ENCODE measurements at places on chromosomes 7 and 10.

- no peak for DNase-seq
Observed at GRCh38 chr10:130858626-130859025, 452.9 kb downstream of the TCERG1L start.

DNA sequence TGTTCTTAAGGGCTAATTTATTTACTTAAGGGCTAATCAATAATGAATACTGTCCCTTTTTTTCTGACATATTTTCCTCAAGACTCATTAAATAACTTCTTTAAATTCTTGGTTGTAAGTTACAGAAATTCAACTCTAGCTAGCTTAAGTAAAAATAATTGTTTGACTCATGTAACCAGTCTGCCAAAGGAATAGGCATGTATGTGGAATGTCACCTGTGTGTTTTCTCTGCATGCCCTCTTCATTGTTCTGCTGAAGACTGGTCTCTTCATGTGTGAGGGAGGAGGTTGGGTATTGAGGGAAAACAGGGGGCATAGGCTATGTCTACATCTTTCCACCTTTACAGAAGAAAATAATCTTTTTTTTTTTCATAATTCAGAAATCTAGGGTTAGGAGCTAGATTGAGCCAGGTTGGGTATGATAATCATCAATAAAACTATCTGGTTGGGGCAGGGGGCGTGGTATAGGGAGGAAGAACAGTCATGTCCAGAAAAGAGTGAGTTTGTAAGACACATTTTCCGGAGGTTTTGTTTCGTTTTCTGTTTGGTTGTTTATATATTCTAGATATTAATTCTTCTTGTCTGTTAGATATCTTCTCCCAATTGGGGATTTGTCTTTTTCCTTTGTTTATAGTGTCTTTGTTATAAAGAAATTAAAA lies 37.9 kb downstream of the EXOC4 start:
- no peak for DNase-seq

- no peak for DNase-seq
Observed at GRCh38 chr7:50446542-50446960, 3.6 kb downstream of the FIGNL1 start.

DNA sequence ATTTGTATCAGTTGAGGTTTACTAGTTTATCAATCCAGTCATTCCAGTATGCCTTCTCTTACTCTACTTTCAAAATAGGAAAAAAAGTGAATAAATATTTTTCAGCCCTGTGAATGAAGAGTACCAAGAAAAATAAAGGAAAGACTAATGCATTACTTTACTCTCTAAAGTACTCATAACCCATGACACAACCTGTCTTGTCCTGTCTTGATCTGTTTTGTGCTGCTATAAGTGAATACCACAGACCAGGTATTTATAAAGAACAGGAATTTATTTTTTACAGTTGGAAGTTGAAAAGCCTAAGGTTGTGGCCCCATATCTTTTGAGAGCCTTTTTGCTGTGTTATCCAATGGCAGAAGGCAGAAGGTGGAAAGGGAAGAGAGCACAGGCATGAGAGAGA lies 194.6 kb upstream of the DKK1 start:
- DNase-seq: no peak

- DNase-seq: no peak
Observed at GRCh38 chr7:11623093-11623678, 208.8 kb downstream of the THSD7A start.

- no peak for DNase-seq
Observed at GRCh38 chr10:14382022-14382421, 51.3 kb upstream of the FRMD4A start.

DNA sequence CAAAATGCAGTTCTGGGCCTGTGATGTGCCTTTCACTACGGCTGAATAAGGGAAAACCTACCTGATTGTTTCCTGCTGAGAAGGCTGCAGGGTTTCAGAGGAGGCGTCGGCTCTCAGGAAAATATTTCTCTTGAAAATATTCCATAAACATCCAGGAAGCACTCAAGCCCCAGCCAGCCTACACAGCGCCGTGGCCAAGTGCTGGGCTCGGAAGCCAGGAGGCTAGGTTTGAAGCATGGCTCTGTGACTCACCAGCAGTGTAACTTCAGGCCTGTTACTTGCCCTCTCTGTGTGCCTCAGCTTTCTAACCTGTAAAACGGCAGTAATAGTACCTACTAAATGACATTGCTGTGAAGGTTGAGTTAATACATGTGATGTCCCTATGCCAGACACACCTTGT lies 399.1 kb downstream of the GATA3 start:
- DNase-seq: no peak

DNA sequence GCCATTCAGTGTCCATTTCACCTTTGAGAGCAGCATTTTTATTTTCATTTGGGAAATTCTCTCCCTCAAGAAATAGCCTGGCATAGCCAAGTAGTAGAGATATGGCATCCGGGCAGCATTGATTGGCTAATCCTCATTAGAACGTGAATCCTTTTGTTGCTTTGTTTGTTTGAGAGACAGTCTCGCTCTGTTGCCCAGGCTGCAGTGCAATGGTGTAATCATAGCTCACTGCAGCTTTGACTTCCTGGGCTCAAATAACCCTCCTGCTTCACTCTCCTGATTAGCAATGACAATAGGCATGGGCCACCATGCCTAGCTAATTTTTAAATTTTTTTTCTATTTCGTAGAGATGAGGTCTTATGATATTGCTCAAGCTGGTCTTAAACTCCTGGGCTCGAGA lies 1174.9 kb upstream of the AUTS2 start:
- DNase-seq: no peak

- DNase-seq: peak; percentile 29
Observed at GRCh38 chr7:38751416-38751815, 120.2 kb upstream of the AMPH start.

DNA sequence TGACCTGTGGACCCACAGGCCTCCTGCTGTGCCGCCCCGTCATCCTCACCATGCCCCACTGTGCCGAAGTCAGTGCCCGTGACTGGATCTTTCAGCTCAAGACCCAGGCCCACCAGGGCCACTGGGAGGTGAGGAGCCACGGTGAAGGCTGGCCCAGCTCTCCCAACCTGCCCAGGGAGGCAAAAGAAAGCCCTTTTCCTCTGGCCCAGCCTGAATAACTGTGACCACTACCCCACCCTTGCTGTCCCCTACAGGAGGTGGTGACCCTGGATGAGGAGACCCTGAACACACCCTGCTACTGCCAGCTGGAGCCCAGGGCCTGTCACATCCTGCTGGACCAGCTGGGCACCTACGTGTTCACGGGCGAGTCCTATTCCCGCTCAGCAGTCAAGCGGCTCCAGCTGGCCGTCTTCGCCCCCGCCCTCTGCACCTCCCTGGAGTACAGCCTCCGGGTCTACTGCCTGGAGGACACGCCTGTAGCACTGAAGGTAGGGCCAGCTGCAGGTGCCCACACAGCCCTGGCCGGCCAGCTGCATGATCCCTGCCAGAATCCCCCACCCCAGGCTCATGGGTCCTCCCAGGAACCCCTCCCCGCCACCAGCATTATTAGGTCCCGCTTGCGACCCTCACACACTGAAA lies 25.5 kb upstream of the SLC29A3 start:
- no peak for DNase-seq

GRCh38 chr7:22577470-22578001 lies 77.5 kb upstream of the STEAP1B start:
- DNase-seq: peak; percentile 97
